Naive B cell (primary cell): ENCODE measurements at places on chromosomes 5 and 9.

DNA sequence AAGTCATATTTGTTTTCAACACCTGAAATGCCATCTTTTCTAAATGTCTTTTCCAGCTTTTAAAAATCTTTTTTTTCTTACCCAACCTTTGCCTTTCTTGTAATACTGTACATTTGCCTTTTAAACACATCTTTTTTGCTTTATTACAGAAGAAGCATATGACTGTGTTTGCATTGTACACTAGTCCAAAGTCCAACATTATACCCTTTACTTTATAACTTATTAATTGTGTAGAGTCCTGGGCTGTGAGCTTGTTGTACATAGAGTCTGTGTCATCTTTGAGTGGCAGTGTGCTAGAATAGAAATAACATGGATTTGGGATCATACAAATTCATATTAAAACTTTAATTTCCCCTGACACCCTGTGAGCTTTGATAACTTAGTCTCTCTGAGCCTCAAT lies 23.7 kb downstream of the CWC27 start:
- H3K4me3 ChIP-seq: no peak overlapping the region
- H3K36me3 ChIP-seq: peaks cover 8% of the 10 kb centered on the region
- no peaks in the 10 kb centered on the region for H3K4me1 ChIP-seq
- DNase-seq: no peak

DNA sequence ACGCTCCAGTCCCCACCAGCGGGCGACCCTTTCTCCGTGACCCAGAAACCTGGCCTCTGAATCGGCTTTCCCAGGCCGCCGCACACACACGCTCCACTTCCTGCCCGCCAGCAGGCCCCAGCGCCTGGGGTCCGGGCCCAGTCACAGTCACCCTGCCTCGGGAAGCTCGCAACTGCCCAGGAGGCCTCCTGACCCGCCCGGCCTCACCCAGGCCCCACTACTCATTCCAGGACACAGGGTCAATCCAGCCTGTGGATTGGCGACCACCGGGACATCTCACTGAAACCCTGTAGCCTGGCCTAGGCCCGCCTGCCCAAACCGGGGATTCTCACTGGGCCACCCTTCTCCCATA lies 2.7 kb upstream of the IRX4 start:
- peaks cover 55% of the 10 kb centered on the region for H3K27me3 ChIP-seq
- H3K4me1 ChIP-seq: peaks cover 15% of the 10 kb centered on the region
- no peak overlapping the region for H3K4me3 ChIP-seq
- no peaks in the 10 kb centered on the region for H3K36me3 ChIP-seq

GRCh38 chr5:154690488-154690887 lies 64.7 kb upstream of the LARP1 start:
- H3K27me3 ChIP-seq: peaks cover 18% of the 10 kb centered on the region
- no peaks in the 10 kb centered on the region for H3K4me1 ChIP-seq
- H3K27ac ChIP-seq: no peak overlapping the region
- no peaks in the 10 kb centered on the region for H3K36me3 ChIP-seq
- DNase-seq: no peak
- no peak overlapping the region for H3K4me3 ChIP-seq

DNA sequence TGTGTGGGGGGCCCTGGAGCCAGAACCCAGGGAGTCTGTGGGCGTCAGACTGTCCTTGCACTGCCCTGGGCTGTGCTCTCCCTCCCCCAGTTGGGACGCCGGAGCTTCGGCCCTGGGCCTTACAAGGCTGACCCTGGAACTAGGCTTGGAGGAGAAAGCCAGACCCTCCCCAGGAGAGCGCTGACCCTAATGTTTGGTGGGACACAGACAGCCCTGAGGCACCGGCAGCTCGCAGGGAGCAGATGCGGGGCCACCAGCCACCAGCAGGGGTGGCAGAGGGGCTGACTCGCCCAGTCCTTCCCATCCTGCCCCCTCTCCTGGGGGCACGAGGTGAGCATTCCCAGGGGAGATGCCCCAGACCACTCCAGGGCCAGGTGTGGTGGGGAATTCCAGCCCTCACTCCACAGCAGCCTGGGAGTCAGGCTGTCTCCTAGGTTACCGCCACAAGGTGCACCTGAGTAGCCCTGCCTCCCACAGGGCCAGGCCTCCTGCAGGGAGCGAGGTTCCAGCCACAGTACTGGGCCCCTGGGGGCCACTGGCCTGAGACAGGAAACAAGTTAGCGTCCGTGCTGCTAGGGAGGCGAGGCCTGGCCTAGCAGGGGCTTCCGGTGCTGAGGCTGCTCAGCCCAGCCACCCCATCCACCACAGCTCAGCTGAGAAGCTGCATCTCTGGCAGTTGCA lies 134.6 kb downstream of the OLFM1 start:
- peaks cover 2% of the 10 kb centered on the region for H3K27me3 ChIP-seq
- no peak for DNase-seq
- no peaks in the 10 kb centered on the region for H3K36me3 ChIP-seq
- no peak overlapping the region for H3K27ac ChIP-seq

- DNase-seq: no peak
- H3K27me3 ChIP-seq: peaks cover 27% of the 10 kb centered on the region
- H3K36me3 ChIP-seq: no peaks in the 10 kb centered on the region
- H3K27ac ChIP-seq: no peak overlapping the region
- no peaks in the 10 kb centered on the region for H3K4me1 ChIP-seq
- H3K4me3 ChIP-seq: no peak overlapping the region
Measured at GRCh38 chr5:176892663-176893062, 6.5 kb downstream of the HK3 start.

DNA sequence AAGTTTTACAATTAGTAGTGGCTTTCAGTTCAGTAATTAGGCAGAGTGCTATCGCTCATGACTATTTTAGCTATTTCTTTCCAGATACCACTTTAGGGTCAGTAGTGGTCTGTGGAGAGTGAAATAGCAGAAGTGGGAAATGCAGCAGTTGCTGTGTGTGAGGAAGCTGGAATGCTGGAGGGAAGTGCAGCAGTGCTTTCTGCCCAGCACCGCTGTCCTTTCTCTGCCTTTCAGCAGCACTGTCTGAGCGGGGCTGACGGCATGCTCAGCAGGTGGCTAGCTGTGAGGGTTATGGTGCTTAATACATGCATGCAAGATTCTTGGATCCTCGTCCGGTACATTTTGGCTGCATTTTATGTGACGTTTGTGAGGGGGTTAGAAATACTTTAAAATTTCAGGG lies 213.9 kb downstream of the PBX3 start:
- no peaks in the 10 kb centered on the region for H3K27me3 ChIP-seq
- no peak overlapping the region for H3K27ac ChIP-seq
- DNase-seq: no peak
- no peak overlapping the region for H3K4me3 ChIP-seq

- H3K27me3 ChIP-seq: no peaks in the 10 kb centered on the region
- no peaks in the 10 kb centered on the region for H3K36me3 ChIP-seq
- DNase-seq: no peak
- H3K4me3 ChIP-seq: no peak overlapping the region
Measured at GRCh38 chr9:99180662-99181061, 41.1 kb downstream of the ALG2 start.

- peak overlapping the region; percentile 33 for H3K27ac ChIP-seq
- H3K4me3 ChIP-seq: no peak overlapping the region
- no peaks in the 10 kb centered on the region for H3K36me3 ChIP-seq
Measured at GRCh38 chr9:138115506-138115905, 237.9 kb downstream of the CACNA1B start.

GRCh38 chr9:128771094-128771721 lies 519 bp downstream of the ZER1 start:
- H3K36me3 ChIP-seq: no peaks in the 10 kb centered on the region
- H3K27ac ChIP-seq: peak overlapping the region; percentile 96
- H3K4me3 ChIP-seq: peak overlapping the region; percentile 96
- peaks cover 36% of the 10 kb centered on the region for H3K4me1 ChIP-seq

GRCh38 chr9:96071076-96071814 lies 195.8 kb downstream of the ERCC6L2 start:
- no peak for DNase-seq
- H3K36me3 ChIP-seq: no peaks in the 10 kb centered on the region
- H3K27me3 ChIP-seq: peaks cover 17% of the 10 kb centered on the region
- no peak overlapping the region for H3K4me3 ChIP-seq

- no peak overlapping the region for H3K27ac ChIP-seq
- H3K27me3 ChIP-seq: no peaks in the 10 kb centered on the region
- no peaks in the 10 kb centered on the region for H3K4me1 ChIP-seq
Measured at GRCh38 chr9:30349526-30350513, 2034.6 kb upstream of the ACO1 start.
